Hematopoietic multipotent progenitor cell treated with erythropoietin and hydrocortisone succinate and interleukin-3 and kit ligand, for 8 days (in vitro differentiated cells): ENCODE measurements at places on chromosomes 4 and X.

- DNase-seq, result no peak
Measured at GRCh38 chr4:155592179-155592937, 74.3 kb upstream of the GUCY1A1 start.

DNA sequence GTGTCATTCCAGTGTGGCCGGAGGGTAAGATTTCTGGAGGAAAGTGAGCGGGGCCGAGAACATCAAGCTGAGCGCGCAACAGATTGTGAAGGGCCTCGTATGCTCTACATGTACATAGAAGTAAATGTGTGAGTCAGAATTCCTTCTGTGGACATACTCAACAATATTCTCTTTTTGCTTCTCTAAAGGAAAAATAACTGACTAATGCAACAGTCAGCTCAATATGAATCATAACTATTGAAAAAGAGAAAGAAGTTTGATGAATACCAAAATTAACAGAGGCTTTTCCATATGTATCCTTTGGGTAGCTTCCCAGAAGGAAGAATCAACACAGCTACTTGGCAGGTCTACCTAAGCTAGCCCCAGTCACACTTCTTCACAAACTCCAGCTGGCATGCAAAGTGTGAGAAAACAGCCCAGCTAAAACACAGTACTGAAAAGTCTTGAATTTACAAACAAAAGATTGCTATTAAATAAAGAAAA lies 87.5 kb upstream of the ZFP42 start:
- DNase-seq, result no peak

DNA sequence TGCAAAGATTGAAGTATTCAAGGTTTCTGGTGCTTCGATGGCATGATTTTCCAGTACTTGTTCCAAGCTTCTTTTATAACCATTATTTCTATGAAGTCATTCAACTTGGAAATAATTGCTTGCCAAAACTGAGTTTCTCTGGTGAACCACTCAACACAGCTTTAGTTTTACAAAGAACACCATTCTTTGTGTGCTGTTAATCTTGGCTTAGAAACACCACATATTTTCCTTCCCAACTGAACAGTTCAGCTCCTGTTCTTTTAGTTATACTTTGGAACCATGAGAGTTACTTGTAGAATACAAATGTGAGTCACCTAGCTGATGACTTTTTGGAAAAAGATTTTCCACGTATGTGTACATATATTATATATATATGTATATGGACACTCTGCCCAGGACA lies 32.7 kb downstream of the TMEM47 start:
- no peak for DNase-seq

DNA sequence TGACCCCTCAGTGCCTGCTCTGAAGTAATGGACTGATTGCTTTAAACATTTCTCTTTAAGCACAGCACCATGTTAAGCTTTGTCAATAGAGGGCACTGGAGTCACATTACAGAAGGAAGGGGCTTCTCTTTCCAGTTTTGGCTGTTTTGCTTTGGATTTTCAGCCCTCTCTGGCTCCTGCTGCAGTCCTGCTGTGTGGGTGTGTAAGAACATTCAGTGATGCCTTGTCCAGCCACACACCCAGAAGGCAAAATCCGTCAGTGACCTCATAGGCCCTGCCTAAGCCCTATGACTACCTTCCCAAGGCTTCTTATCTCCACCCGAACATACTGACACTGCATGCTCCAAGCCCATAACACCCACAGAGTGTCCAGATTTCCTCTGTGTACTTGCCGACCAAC lies 215.3 kb upstream of the CTSO start:
- peak; percentile 11 for DNase-seq

GRCh38 chr4:147839663-147840062 lies 107.8 kb downstream of the ARHGAP10 start:
- DNase-seq, result no peak

- DNase-seq, result no peak
Measured at GRCh38 chr4:4326166-4326565, 36.1 kb downstream of the ZBTB49 start.
